ENCODE measurements at places on chromosomes 11 and 22.

GRCh38 chr22:49553518-49554295 is 274.0 kb downstream of the BRD1 start:
- no peak for DNase-seq

- DNase-seq: no peak
These were observed 110.1 kb downstream of the NOX4 start for GRCh38 chr11:89381094-89381493.

DNA sequence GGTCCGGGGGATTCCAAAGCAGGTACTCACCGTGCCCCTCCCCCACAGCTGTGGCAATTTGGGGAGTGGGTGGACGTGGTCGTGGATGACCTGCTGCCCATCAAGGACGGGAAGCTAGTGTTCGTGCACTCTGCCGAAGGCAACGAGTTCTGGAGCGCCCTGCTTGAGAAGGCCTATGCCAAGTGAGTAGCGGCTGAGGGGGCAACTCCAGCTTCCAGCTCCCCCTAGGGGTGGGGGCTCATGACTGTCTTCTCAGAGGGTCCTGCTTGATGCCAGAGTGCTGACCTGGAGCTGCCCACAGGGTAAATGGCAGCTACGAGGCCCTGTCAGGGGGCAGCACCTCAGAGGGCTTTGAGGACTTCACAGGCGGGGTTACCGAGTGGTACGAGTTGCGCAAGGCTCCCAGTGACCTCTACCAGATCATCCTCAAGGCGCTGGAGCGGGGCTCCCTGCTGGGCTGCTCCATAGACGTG is 4.2 kb downstream of the CAPN1 start:
- no peak for DNase-seq

DNA sequence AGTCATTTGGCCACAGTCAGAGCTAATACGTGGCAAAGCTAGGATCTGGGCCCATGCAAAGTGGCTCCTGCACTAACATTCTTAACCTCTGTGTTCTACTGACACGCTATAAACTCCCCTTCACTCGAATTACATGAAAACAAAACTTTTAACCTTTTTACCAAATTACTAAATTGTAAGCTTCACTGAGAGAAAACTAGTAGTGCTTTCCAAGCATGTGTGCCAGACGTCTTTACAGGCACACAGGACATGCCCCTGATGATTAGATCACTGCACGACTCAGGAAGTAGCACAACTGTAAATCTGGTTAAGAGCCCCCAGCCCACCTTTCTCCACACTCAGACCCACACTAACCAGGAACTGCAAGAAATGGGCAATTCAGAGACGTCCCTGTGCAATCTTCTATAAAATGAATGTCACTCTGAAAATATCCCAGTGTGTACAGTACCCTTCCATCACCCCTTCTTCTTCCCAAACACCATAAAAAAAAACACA is 16.1 kb downstream of the PHF21A start:
- no peak for DNase-seq

GRCh38 chr22:24198682-24199052 is 17.4 kb downstream of the SUSD2 start:
- DNase-seq: no peak

DNA sequence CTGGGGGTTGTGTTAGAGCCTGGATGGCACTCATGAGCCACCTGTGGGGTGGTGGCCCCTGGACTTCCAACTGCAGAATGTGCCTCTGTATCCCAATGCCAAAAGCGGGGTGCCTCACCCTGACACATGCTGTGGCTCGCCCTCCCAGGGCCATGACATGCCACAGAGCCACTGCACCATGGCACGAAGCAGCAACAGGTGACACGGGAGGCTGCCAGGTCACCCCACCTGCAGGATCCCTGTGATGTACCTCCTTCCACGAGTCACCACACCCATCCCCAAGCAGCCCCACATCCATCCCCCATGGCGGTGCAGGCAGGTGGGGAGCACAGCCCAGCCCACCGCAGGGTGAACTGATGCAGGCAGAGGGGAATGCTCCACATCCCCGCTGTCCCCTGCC is 14.8 kb downstream of the NECTIN1 start:
- DNase-seq: no peak

GRCh38 chr11:21948876-21949275 is 244.0 kb upstream of the ANO5 start:
- no peak for DNase-seq

DNA sequence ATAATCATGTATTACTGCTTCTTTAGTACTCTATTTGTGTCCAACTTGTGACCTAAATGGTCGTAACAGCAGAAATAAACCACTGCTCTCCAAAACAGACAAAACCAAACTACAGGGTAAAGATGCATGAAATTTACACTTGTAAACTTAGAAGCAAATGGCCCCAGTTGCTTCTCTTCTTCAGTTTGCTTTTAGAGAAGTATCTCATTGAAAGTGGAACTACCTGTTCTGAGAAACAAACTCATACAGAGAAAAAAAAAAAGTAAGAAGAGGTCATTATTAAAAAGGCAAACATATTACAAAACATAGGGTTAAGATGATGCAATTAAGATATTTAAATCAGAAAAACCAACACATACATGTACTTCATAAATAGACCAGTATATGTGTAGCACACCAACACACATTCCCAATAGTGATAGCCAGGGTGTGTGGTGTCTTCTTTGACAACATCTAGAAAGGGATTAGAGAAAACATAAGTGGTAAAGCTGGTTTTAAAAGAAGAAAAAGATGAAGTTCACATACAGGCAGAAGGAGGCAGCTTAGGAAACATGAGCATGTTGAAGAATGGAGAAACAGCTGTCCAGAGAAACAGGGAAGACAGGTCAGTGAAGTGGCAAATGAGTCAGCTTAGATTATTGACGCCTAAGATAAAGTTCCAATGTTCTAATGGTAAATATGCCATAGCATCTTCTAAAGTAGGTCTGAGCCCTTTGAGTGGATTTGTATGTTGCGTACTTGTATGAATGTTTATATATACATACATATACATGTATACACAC is 844.7 kb upstream of the CCDC90B start:
- no peak for DNase-seq

DNA sequence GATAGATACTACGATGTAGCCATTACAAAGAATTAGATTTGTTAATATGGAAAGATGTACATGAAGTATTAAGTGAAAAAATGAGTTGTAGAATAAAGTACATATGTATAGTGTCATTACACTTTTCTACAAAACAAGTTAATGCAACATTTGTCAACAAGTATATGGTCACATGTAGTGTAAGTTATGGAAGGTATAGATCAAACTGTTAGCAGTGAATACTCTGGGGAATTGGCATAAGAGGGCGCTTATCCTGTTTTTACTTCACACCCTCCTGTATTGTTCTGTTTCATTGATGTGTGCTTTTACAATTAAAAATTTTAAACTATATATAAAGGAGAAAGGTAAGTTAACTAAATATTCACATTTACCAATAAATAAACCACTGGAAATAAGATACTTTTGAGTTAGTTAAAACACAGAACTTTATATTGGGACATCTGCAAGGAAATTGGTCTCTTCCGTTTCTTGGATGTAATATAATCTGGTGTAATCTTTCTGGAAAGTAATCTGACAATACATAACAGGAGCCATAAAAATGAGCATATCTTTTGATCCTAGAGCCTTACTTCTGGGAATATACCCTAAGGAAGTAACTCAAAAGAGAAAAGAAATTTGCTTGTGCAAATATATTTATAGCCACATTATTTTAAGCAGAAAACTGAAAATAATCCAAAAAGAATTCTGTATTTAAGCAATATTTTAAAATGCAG is 34.5 kb downstream of the CSTPP1 start:
- DNase-seq: no peak

DNA sequence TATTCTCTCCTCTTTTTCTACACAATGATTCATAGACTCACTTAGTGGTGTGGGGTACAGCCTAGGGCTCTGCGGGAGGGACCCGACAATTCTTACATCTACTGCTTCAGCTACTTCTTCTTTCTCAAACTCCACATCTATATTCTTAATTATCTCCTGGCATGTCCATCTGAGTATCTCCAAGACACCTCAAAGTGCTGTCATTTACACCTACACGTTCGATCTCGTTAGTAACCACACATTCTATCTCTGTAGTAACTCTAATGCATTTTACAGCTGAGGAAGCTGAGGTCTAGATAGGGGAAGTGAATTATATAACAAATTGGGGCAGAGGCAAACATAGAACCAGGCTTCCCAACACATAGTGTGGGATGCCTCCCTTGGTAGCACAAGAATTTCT is 27.7 kb upstream of the RRM1 start:
- peak; percentile 32 for DNase-seq

GRCh38 chr22:50585781-50586180 is 3.1 kb upstream of the CHKB start:
- no peak for DNase-seq

DNA sequence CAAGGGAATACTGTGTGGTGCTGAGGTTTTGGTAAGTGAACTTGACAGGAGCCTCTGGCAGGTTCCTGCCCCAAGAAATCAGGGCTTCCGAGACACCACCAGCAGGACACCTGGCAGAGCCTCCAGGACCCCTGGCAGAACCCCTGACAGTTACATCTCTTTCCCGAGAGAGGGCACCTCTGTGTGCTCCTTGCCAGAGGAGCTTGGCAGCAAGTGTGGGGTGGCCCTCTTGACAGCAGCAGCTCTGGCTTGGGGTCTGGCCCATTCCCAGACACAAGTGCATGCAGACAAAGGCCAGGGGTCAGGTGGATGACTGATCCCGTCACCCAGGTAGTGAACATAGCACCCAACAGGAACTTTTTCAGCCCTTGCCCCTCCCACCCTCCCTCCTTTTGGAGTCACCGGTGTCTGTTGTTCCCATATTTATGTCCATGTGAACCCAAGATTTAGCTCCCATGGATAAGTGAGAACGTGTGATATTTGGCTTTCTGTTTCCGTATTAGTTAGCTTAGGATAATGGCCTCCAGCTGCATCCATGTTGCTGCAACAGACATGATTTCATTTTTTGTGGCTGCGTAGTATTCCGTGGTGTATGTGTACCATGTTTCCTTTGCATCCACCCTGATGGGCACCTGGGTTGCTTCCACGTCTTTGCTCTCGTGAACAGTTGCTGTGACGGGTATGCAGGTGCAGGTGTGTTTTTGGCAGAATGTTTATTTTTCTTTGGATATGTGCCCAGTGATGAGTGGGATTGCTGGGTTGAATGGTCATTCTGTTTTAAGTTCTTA is 21.2 kb upstream of the OSBPL5 start:
- DNase-seq: no peak

GRCh38 chr22:42291287-42291686 is 20.8 kb upstream of the TCF20 start:
- no peak for DNase-seq

DNA sequence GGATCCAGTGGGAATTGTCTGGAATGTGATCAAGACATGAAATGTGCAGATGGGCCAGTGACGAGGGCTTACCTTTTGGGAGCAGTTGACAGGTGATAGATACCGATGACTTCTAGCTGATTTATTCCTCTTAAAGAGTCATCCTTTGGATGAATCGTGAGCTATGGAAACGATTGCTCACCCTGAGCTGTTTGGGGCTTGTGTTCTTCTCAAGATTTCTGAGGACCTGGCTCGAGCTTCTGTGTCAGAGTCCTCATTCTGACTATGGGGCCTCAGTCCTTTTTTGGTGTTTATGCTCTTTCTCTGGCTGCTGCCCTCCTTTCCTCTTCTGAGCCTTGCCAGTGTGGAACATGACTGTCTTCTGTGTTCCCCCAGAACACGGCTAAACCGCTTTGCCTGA is 11.9 kb upstream of the AMPD3 start:
- DNase-seq: no peak

GRCh38 chr11:47514825-47515647 is 37.9 kb downstream of the CELF1 start:
- DNase-seq: peak; percentile 68

- no peak for DNase-seq
These were observed 39.9 kb downstream of the MYEOV start for GRCh38 chr11:69333879-69334278.

DNA sequence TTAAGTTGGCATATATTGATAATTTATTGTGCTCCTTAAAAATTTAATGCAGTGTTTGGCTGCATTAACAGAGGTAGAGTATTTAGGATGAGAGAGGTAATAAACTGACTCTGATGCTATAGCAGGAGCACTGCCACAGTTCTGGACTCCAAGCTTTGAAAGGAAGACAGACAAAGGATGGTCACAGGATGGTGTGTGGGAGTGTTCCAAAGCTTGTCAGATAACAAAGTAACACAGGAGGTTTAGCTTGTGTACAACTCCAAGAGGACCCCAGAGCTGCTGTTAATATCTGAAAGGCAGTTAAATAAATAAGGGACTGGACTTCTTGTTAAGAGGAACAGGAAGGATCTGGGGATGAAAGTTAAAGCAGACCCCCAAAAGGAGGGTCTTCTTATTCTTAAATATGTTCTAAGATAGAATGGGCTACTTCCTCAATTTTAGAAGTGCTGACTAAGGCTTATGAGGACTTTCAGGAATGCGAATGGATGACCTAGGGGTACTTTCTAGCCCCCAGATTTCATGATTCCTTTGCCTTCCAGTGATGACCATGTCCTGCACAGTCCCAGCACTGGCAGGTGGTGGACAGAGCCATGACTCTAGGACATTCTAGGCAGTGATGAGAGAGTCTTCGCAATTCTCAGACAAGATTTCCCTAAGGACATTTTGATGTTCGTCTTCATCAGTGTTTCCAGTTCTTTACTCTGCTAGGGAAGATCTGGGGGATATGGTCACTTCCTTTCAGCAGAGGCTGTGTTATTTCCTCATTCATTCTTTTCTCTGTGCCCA is 149.1 kb upstream of the RASSF10 start:
- no peak for DNase-seq

- no peak for DNase-seq
These were observed 15.9 kb upstream of the P2RY2 start for GRCh38 chr11:73201888-73202780.

GRCh38 chr11:116276051-116277044 is 496.4 kb downstream of the BUD13 start:
- no peak for DNase-seq

DNA sequence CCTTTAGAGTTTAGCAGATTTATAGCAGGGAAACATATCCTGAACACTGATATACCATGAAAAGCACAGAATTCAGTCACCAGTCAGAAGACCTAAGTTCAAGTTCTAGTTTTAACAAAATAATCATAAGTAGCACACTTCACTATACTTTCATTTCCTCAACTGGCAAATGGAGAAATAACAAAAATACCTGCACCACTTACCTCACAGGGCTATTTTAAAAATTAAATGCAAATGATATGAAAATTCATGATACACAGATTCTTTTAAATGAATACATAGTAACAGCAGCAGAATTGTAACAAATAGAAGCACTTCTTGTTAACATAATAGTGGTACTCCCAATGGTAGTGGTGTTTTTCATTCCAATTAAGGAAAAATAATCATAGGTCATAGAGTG is 139.0 kb downstream of the FCHSD2 start:
- DNase-seq: no peak

- no peak for DNase-seq
These were observed 10.9 kb downstream of the RELA start for GRCh38 chr11:65651589-65652510.

All from AML-193 (cell line).